ENCODE measurements at places on chromosomes 2 and 18.

- no peak for DNase-seq
These were observed 24.0 kb downstream of the RAX start for GRCh38 chr18:59249199-59249774.

- no peak for DNase-seq
These were observed 33.5 kb upstream of the RAB27B start for GRCh38 chr18:54794823-54795222.

DNA sequence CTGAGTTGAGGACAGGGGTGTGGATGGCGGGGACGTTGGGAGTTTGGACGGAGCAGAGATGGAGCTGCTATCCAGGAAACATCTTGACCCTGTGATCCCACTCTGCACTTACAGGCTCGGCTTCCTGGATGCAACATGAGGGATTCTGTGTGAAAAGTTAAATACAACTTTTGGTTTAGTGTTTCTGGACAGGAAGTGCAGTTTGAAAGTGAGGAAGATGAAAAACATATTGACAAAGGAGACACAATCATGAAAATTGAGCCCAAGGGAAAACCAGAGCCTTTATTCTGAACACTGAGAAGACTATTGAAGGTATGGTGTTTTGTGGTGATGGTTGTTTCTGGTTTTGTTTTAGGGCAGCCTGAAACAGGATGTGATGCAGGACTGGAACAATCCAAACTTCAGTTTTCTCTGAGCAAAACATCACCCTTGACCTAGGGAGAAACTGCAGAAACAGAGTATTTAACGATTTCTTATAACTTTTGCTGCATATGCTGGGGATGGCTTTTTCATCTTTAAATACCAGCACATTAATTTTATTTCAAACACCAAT, 76.5 kb upstream of the RFX8 start:
- no peak for DNase-seq

- DNase-seq, result no peak
These were observed 23.7 kb downstream of the MRPL33 start for GRCh38 chr2:27795093-27795834.

GRCh38 chr2:215982465-215982875, 30.9 kb downstream of the MREG start:
- DNase-seq, result no peak
